Breast epithelium (tissue), 4 donors: ENCODE measurements at places on chromosomes 16 and 17. TPM values are rescaled to one million over a fixed set of nuclear protein-coding genes. Genes with fewer than 3 reads are reported as not detected.

- DNase-seq = no peak
These were observed 551.1 kb upstream of the CDH11 start for GRCh38 chr16:65672960-65673359.

GRCh38 chr16:9049241-9049640, 42.2 kb upstream of the HAPSTR1 start:
- DNase-seq = no peak

The TM4SF5 gene
- total RNA-seq = not detected

The LRRC75A gene
- total RNA-seq = 3.3 TPM

- DNase-seq = no peak
These were observed 1.7 kb downstream of the ARHGDIA start for GRCh38 chr17:81869221-81870130.
